ENCODE measurements at places on chromosomes 6 and 20.

GRCh38 chr6:145898376-145898775, 65.8 kb downstream of the SHPRH start:
- DNase-seq, result no peak

DNA sequence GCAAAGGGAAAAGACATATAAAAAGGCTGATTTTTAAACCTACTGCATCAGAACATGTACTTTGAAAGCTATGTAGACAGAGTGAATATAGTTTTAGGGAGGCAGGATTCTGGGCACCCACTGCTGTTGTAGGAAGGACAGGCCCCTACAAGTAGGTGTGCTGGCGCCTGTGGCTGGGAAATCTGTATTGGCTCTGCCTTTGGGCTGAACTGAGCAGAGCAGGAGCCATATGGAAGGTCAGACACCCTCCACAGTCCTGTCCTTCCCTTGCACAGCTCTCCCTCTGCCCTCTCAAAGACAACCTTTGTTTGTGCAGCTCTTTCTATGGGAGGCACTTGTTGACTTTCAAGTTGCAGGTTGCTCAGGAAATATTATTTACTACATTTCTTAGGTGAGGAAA, 18.4 kb upstream of the ULBP3 start:
- DNase-seq, result no peak

- no peak for DNase-seq
Measured at GRCh38 chr6:119344306-119344705, 5.3 kb downstream of the MAN1A1 start.

- DNase-seq, result no peak
Measured at GRCh38 chr20:58876437-58876836, 23.9 kb downstream of the GNAS start.

DNA sequence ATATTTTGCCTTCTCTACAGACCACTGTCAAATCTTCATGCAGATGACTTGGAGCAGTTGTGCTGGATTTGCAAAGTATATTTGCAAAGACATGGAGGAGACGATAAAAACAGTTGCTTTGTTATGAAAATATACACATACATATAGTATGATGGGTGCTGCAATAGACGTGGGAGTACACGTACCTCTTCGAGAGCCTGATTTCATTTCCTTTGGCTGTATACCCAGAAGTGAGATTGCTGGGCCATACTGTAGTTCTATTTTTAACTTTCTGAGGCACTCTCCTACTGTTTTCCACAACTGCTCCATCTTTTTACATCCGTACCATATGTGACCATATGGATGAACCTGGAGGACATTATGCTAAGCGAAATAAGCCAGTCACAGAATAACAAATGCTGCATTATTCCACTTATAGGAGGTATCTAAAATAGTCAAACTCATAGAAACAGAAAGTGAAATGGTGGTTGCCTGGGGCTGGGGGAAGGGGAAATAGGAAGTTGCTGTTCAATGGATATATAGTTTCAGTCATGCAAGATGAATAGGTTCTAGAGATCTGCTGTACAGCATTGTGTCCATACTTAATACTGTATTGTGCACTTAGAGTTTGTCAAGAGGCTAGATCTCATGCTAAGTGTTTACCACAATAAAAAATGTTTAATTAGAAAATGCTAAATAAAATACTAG, 223.8 kb downstream of the HAO1 start:
- DNase-seq, result no peak

DNA sequence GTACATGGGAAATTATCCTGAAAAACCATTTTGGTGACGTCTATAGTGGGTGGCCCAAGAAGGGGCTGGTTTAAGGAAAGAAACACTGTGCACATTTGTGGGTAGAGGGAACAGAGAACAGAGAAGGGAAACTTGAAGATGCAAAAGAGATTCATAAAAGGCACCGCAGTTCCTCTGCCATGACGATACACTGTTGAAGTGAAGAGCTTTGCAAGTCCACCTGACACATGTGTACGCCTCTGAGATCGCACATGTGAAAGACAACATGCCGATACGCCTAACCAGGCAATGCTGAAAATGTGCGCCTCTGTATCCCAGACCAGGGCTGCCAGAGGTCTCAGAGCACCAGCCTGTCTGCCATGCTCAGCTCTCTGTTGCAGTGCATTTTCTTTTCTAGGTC, 180.9 kb downstream of the KIF16B start:
- DNase-seq, result no peak

- DNase-seq, result no peak
Measured at GRCh38 chr20:3836132-3836531, 10.5 kb upstream of the MAVS start.

DNA sequence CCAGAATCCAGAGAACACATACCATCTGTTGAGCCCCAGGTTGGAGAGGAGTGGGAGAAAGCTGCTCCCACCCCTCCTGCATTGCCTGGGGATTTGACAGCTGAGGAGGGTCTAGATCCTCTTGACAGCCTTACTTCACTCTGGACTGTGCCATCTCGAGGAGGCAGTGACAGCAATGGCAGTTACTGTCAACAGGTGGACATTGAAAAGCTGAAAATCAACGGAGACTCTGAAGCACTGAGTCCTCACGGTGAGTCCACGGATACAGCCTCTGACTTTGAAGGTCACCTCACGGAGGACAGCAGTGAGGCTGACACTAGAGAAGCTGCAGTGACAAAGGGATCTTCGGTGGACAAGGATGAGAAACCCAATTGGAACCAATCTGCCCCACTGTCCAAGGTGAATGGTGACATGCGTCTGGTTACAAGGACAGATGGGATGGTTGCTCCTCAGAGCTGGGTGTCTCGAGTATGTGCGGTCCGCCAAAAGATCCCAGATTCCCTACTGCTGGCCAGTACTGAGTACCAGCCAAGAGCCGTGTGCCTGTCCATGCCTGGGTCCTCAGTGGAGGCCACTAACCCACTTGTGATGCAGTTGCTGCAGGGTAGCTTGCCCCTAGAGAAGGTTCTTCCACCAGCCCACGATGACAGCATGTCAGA, 77.4 kb downstream of the ASXL1 start:
- no peak for DNase-seq

DNA sequence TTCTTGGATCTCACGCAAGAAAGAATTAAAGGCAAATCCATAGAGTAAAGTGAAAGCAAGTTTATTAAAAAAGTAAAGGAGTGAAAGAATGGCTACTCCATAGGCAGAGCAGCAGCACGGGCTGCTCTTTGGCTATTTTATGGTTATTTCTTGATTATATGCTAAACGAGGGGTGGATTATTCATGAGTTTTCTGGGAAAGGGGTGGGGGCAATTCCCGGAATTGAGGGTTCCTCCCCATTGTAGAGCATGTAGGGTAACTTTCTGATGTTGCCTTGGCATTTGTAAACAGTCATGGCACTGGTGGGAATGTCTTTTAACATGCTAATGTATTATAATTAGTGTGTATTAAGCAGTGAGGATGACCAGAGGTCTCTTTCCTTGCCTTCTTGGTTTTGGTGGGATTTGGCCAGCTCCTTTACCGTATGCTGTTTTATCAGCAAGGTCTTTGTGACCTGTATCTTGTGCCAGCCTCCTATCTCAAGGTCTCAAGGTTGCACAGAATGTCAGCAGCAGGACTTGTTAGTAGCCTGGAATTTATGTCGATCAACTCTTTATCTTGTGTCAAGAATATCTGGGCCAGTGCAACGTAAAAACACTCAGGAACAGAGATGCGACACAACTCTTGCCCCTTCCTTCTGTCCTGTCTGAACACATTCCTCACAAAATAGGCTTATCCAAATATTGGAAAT, 931.4 kb downstream of the QKI start:
- DNase-seq, result no peak

GRCh38 chr20:25011261-25011660, 18.7 kb upstream of the APMAP start:
- DNase-seq, result no peak

- no peak for DNase-seq
Measured at GRCh38 chr6:155213611-155214372, 50.0 kb upstream of the CLDN20 start.

DNA sequence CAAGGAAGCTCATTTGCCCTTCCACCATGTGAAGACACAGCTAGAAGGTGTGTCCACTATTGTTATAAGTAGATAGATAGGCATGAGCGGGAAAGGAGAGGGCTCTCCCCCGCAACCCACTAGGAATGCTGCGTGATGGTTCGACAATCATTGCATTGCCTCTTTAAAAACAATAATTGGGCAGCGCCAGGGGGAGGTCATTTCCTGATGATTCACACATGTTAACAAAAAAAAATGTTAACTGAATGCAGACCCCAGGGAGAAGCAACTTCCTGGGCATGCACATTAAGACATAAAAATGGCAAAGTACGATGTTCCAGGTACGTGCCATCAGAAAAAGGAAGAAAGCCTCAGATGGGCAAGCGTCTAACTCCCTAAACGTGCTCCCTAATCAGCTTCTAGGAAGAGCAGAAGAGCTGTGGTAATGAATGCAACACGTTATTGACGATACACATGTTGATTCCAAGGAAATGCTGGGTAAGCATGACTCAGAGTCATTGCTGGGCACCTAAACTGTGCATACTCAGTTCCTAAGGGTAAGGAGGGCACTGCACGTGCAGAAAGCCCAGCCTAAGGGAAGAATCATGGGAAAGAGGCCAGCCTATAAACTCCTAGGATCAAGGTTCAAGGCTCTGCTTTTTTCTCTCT, 113.7 kb downstream of the FAM217A start:
- DNase-seq, result no peak

- DNase-seq, result no peak
Measured at GRCh38 chr20:13778827-13779226, 5.9 kb downstream of the ESF1 start.
